ENCODE measurements at places on chromosomes 4 and X.

DNA sequence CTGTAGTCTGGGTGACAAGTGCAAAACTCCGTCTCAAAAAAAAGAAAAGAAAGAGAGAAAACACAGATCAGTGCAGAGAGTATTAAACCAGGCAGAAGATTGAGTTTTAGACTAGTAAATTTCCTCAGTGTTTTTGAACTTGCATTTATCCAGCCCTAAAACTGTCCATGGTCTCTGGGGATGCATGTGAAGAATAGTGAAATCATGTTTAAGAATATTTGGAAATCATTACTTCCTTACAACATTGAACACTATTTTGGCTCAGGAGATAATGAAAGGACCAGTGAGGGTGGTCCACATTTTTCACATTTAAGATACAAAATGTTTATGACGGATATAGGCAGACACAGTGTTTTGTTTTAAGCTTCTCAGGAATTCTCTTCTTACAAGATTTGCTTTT lies 195.8 kb upstream of the RASGEF1B start:
- no peak for DNase-seq

DNA sequence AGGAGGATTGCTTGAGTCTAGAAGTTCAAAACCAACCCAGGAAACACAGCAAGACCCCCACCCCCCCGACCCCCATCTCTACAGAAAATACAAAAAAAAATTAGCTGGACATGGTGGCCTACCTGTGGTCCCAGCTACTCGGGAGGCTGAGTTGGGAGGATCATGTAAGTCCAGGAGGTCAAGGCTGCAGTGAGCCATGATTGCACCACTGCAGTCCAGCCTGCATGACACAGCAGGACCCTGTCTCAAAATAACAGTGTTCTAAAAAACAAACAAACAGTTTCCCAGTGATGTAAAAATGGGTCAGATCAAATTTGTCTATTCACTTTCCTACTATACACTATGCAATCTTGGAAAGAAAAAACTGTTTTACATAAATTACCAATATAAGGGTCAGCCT lies 2.0 kb upstream of the CBR4 start:
- no peak for DNase-seq

GRCh38 chrX:141405853-141406492 lies 163.7 kb upstream of the SPANXC start:
- DNase-seq = peak; percentile 82

- DNase-seq = no peak
Measured at GRCh38 chrX:51824061-51824460, 69.4 kb upstream of the MAGED1 start.

- peak; percentile 70 for DNase-seq
Measured at GRCh38 chr4:47641755-47642154, 156.7 kb downstream of the ATP10D start.

DNA sequence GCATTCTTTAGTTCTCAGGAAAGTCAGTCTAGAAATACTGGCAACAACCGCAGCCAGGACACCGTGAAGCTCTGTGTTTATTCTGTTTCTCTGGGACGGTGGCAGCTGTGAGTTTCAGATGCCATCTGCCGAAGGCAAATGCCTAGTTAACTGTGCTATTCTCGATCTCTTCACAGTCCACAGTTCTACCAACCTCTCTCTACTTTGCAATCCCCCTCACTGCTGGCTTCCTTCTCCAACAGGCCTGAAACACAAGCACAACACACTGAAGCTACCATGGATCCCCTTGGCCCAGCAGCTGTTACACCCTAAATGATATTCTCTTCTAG lies 118.8 kb downstream of the ZNF827 start:
- DNase-seq = no peak

GRCh38 chr4:112002248-112002661 lies 143.0 kb upstream of the FAM241A start:
- no peak for DNase-seq

- no peak for DNase-seq
Measured at GRCh38 chrX:44156726-44157125, 183.5 kb upstream of the NDP start.

DNA sequence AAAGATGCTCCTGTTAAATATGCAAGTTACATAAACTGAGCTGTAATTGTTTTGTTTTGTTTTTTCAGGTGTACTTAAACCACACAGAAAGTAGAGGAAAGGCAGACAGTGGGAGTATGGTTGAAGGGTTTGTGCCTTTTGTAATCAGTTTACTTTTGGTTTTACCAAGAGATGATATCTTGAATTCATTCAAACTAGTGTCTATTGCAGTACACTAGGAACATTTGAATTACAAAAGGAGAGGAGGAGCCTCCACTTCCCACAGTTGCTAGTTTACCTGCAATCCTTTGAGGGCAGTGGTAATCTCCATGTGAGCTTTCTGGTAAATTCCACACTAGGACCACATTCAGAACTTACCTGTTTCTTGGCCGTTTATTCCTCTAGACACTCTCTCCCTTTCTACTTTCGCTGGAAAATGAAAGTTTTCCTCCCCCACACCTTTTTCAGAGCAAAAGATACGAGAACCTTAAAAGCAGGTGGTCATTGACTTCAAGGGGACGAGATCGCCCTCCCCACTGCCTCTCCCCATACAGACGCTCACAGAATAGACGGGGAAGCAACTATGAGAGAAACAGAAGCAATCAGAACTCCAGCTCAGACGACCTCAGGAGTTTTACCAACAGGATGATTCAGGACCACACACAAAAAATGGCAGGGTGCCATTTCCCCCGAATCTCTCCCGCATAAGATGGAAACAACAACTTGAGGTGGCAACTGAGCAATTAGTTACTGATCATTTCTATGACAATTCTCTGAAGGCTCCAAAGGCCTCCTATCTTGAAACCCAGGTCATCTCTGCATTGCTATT lies 3.3 kb downstream of the RBM47 start:
- DNase-seq = peak; percentile 33

- DNase-seq = peak; percentile 4
Measured at GRCh38 chrX:102957751-102958150, 20.7 kb downstream of the RAB40AL start.

- no peak for DNase-seq
Measured at GRCh38 chr4:23932186-23932585, 42.3 kb upstream of the PPARGC1A start.

DNA sequence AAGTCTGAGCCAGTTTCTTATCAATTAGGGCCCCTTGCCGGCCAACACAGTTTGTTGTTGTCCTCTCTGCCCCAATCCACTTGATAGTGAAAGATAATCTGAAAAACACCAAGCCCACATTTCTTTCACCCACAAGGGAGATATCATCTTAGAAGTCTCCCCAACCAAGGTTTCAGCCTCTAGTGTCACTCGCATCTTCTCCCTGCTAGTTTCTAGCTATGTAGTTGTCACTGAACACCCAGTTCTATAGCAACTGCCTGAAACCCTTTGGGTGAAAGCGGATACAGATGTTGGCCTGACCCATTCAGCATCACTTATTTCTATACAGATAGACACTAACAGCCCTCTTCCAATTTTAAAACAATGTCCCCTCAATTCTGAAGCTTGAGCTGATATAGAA lies 116.3 kb downstream of the BMP15 start:
- no peak for DNase-seq

DNA sequence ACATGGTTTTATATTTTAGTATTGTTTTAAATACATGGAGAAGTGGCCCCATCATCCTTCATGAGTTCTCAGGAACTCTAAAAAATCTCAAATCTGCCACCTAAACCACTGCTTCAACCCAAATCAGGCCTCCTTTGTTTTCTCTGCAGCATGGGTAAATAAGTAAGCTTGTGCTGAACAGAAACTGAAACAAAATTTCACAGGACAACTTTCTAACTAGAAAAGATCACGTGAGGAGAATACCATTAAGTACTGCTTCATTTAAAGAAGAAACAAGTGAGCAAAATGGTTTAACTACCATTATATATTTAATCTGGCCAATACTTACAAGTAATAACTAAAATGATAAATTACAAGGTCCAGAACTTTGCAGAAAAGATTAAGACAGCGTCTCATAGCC lies 2.5 kb downstream of the ARAP2 start:
- no peak for DNase-seq

- peak; percentile 79 for DNase-seq
Measured at GRCh38 chr4:138938366-138938690, 77.3 kb upstream of the NOCT start.

GRCh38 chr4:152424396-152424795 lies 111.5 kb downstream of the FBXW7 start:
- DNase-seq = no peak

DNA sequence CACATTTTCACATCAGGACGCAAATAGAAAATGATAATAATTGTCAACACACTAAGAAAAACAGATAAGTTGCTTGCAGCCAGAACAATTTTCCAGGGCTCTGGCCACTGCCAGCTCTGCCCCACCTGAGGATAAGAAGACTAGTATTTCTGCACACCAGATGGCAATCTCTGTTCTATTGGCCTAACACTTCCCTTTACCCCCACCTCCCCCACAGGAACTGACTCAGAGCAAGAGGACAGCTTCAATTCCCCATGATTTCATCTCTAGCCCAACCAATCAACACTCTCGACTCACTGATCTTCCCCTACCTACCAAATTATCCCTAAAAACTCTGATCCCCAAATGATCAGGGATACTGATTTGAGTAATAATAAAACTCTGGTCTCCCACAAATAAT lies 164.0 kb downstream of the SMARCA1 start:
- DNase-seq = peak; percentile 9

- DNase-seq = peak; percentile 48
Measured at GRCh38 chr4:38696697-38697096, 32.7 kb downstream of the KLF3 start.

DNA sequence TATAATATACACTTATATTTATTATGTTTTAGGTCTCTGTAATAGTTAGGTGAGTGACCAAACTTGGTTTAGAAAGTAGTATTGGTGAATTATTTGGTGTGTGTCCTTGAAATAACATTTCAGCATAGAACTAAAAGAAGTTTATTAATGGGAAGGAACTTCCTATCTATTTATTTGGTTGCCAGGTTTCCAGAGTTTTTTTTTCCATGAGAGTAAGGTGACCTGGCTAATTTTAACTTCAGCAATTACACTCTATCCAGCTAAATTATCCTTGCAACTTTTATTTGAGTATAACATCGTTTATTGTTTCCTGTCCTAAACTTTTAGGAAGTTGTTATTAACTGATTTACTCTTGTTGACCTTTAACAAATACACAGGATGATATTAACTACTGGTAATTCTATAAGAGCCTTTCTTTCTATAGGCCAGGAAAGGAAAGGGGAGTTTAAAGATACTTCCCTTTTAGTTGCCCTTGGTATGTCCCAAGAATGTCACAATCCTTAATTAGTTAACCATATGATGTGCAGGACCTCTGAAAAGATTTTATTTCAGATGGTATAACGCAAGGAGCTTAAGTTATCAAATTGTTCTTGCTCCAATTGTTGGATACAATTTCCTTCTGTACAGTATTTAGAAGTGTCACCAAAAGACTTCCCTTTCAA lies 18.9 kb downstream of the PRDM8 start:
- DNase-seq = no peak

DNA sequence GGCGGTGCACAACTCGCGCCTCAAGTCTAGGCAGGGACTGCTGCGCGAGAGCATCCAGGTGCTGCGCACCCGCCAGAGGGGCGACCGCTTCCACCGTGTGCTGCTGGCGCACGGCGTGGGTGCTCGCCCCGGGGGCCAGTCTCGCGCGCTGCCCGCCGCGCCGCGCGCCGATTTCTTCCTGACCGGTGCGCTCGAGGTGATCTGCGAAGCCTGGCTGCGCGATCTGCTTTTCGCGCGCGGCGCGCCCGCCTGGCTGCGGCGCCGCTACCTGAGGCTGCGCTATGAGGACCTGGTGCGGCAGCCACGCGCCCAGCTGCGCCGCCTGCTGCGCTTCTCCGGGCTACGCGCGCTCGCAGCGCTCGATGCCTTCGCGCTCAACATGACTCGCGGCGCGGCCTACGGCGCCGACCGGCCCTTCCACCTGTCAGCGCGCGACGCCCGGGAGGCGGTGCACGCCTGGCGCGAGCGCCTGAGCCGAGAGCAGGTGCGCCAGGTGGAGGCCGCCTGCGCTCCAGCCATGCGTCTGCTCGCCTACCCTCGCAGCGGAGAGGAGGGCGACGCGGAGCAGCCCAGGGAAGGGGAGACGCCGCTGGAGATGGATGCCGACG lies 1.3 kb downstream of the CHST7 start:
- DNase-seq = peak; percentile 27
